NCI-H1694 (cell line): ENCODE measurements at places on chromosomes 7 and 10.

DNA sequence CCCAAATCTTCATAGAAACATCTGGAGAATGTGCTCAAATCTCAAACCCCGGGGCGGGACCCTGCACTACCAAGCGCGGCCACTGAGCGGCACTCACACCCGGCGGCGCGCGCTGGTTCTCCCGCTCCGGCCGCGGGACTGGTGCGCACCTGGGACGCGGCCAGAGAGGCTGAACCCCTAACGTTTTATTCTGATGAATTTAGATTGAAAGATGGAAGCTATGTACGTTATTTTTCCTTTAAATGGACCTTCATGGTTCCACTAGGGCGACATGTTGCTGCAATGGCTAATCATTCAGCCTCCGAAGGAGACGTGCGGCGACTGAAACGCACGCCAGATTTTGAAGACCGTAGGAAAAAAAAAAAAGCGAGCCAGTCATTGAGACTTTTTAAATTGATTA lies 107.0 kb upstream of the INSIG1 start:
- no peak for DNase-seq

GRCh38 chr10:17290226-17290625 lies 62.2 kb downstream of the VIM start:
- no peak for DNase-seq

GRCh38 chr7:158062661-158063060 lies 525.0 kb downstream of the PTPRN2 start:
- no peak for DNase-seq

DNA sequence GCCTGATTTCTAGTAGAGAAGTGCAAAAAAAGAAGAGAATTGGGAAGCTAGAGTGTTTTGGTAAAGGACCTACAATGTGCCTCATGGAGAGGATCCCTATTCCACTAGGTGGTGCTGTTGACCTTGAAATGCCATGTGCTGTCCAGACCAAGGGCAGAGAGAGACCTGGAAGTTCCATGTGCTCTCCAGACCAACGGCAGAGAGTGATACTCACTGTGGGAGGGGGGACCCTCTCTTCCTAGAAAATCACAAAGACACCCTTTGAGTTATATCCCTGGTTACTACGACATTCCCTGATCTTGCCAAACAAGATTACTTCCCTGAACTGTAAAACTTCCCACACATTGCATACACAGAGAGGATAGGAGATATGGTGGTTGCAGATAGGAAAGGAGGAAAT lies 212.7 kb upstream of the ZNF804B start:
- DNase-seq: no peak

GRCh38 chr10:17744341-17744861 lies 7.6 kb upstream of the TMEM236 start:
- no peak for DNase-seq

GRCh38 chr7:41869091-41869490 lies 166.2 kb upstream of the INHBA start:
- no peak for DNase-seq

DNA sequence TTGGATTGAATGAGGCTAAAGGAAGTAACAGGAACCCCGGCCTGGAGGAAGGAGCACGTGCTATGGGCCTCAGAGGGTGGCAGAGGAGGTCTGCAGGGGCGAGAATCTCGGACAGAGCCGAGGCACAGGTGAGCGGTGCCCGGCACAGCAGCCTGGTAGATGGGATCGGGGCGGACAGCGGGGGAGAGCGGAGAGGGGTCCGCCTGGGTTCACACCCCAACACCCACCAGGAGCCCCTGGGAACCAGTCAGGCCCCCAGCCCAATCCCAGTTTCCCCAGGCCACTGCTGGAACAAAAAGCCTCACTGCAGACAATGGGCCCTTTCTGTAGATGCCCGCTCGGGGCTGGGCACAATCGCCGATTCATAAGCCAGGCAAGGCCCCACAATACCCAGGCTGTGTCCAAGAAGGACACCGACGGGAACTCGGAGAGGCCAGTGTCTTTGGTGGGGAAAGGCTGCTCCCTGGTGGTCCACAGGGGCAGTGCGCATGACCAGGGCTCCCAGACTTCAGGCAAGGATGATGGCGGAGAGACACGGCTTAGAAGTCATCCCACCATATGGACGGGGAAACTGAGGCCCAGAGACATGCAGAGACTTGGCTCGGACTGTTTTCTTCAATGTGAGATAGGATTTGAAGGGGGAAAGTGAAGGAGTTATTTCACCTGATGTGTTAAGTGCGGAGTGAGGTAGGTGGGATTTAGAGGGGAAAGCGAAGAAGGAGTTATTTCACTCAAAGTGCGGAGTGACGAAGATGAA lies 106.9 kb upstream of the GPR26 start:
- no peak for DNase-seq

DNA sequence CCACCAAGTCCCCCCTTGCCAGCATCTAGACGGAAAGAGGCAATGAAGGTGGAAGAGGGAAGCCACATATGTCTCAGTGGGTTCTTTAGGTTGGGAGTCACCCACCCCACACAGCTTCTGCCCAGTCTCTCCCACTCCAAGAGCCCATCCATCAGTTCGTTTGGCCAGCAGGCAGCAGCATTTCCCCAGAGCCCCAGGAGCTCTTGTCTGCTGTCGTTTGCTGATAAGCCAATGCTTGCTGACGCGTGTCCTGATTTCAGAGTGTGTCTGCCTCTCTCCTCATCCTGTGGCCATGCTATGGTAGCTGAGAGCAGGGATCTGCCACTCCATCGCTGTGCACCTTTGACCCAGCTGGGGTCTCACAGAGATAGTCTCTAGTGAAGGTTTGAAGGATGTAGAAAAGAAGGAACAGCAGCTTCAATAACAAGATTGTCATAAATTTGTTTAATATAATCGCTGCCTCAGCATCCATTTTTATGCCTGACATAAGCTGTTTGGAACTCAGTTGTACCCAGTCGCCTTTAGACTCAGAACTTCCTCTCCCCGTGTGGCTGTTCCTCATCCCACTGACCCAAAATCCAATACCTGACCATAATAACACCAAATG lies 39.4 kb upstream of the GDF10 start:
- no peak for DNase-seq

GRCh38 chr7:40851001-40851400 lies 716.2 kb downstream of the SUGCT start:
- no peak for DNase-seq

DNA sequence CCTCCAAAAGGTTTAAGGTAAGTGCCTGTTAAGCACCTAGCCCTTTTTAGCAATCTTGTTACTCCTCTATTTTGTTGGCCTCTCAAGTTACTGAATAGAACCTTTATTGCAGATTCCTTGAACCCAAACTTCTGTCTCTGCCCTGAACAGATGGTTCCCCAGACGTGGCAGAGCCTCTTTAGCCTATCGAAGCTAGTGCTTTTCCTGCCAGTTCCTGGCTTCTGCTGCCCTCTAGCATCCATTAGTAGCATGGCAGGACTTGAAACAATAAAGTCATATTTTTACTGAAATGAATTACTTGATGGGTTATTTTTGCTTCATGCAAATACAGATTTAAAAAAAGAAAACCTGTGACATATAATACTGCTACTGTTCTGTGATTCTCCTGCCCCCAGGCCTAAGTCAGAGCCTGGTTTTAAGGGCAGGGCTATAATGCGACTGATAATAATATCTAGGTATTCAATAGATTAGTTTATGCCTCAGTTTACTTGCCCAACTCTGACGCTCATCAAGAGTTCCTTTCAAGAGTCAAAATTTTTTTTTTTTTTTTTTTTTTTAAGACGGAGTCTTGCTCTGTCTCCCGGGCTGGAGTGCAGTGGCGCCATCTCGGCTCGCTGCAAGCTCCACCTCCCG lies 84.3 kb upstream of the PHF14 start:
- DNase-seq: peak; percentile 66

DNA sequence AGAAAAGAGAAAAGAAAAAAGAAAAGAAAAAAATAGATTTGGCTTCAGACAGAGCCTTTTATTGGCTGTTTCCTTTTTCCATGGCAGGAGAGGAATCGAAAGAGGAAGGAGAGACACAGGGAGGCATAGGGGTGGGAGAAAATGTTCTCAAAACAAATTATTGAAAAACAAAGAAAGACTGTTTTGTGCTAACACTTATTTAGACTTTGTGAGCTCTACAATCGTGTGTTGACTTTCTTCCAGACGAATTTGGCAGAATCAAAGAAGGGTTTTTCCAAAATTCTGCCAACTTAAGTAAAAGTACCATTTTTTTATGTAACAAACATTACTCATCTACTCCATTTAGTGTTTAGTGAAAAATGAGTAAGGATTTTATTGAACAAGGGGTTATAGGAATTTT lies 982.2 kb downstream of the REEP3 start:
- no peak for DNase-seq

- DNase-seq: no peak
Observed at GRCh38 chr10:26879744-26880143, 19.0 kb upstream of the ABI1 start.

- DNase-seq: no peak
Observed at GRCh38 chr7:100021297-100021696, 5.9 kb downstream of the ZKSCAN1 start.

DNA sequence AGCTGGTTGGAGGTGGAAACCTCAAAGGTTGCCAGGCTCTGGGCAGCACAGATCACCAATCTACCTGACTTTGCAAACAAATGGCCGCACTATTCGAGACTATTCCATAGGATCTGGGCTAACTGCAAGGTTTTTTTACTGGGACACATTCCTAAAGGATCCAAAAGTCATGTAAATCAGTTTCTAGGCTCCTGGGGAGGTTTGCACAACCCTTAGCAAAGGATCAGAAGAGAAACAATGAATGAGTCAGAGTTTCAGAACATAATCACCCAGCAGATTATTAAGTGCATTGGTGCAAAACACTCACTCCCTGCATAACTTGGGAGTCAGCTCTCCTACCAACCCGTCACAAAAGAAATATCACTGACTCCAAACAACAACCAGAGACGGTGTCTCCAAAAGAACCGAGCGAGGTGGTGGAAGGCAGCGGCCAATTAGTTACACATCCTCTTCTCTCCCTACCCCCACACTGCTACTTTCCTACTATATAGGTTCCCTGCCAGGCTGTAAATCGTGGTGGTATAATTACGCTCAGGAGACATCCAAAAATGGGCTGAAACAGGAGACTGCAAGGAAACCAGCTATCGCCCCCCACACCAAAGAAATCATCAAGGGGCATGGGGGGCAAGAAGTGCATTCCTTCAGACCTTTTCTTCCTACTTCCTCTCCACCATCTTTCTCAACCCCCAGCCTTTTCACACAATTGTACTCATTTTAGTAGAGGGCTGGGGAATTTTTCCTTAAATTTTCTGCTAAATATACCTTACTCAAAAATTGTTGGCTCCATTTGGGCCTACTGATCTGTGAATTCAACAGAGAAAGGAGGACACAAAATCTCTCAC lies 3.2 kb downstream of the UBE2H start:
- no peak for DNase-seq

- DNase-seq: no peak
Observed at GRCh38 chr10:112126901-112127300, 56.7 kb downstream of the GPAM start.

- no peak for DNase-seq
Observed at GRCh38 chr10:43237631-43238446, 29.0 kb downstream of the RASGEF1A start.

DNA sequence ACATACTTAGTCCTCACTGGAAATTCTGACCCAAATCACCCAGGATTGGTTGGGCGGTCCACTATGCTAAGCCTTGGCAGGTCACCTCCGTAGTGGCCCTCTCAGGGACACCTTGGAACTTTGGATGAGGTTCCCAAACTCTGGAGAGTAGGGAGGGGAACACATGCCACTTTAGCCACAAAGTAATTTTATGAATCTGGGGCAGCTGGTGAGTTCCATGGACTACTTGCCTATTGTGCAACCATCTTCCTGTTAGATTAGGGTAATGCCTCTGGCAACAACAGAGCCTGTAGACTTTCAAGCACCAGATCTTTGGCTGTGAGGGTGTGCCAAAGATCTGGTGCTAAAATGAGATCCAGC lies 77.7 kb downstream of the ITGB8 start:
- no peak for DNase-seq

DNA sequence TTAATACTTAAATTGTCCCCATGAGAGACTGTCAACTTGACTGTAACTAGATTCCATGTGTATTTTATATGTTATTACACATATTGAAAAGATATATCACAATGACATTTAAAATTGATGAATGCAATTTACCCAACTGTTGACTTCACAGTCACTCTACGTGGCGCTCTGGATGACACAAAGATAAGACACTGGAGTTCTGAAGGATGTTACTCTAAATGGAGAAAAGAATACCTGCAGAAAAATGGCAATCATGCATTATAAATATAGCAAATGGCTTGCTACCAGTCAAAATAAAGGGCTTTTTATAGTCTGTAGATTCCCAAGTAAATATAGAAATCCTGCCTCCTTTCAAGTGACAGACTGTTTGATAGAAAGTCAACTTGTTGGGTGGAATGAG lies 143.6 kb upstream of the KLF6 start:
- no peak for DNase-seq

- peak; percentile 9 for DNase-seq
Observed at GRCh38 chr10:122342293-122343134, 32.0 kb upstream of the PLEKHA1 start.

DNA sequence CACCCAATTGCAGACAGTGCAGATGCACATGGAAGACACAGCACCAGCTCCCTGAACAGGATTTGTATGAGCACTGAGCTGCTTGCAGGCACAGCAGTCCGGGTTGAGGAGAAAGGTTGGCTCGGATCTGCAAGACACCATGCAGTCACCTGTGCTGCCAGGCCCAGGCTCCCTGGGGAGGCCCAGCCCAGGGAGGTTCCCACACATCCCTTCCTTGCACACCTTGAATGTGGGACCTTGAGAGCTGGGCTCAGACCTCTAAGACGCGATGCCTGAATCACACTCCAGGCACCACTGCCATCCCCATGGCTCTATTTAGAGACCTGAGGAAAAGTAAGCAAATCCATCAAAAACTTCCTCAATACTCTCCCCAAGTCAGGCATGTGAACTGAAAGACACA lies 397.7 kb downstream of the TCERG1L start:
- DNase-seq: no peak

DNA sequence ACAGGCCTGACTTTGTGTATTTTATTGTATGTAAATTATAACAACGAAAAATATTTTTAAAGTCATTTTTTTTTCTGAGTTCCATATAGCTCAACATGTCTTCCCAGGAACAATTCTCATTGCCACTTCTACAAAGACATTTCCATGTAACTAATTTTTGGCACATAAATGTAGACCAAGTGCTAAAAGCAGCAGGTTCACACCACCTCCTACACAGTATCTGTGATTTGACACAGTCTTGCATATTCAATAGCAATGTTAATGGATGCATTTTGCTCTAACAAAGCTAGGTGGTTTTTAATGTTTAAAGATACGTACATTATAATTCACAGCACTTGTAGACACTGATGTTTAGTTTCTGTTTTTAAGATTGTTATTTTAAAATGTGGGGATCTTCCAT lies 346.5 kb downstream of the GPAM start:
- no peak for DNase-seq

GRCh38 chr7:142961595-142961972 lies 579 bp downstream of the KEL start:
- no peak for DNase-seq

DNA sequence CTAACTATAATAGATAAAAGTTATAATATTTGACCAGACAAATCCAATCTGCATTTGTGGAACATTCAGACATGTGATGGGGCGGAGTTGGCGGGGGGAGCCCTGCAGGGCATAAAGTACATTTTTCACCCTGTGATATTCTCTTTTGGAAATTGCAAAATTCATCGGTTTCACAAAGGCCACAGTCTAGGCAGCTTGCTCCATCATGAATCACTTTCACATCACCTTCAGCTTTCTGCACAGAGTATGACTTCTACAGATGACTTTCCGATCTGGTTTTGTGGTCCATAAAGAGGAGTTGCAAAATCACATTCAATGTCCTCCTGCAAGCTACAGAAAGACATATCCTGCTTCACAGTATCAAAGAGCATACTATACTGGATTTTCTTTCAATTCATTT lies 51.4 kb upstream of the APBB1IP start:
- no peak for DNase-seq
